Camera-type eye (tissue), 1 donor: ENCODE measurements at places on chromosomes 4 and X. TPM values are rescaled to one million over a fixed set of nuclear protein-coding genes. Genes with fewer than 3 reads are reported as not detected.

The JAKMIP1 gene
- total RNA-seq: 4.6 TPM

The PCYT1B gene
- 30.8 TPM for total RNA-seq

The SORBS2 gene
- total RNA-seq: 185 TPM

The HSD17B13 gene
- 0.27 TPM for total RNA-seq

The CFAP47 gene
- total RNA-seq: 8.7 TPM

The COL25A1 gene
- 65.3 TPM for total RNA-seq

The ZFX gene
- 128 TPM for total RNA-seq

The DDX53 gene
- not detected for total RNA-seq

The SPARCL1 gene
- 261 TPM for total RNA-seq

The CACNA1F gene
- total RNA-seq: 27.9 TPM

The ZNF595 gene
- 42.6 TPM for total RNA-seq

The TLR8 gene
- total RNA-seq: 0.49 TPM

The HTR2C gene
- 0.49 TPM for total RNA-seq

The APOOL gene
- total RNA-seq: 17.0 TPM

The FRG2 gene
- not detected for total RNA-seq

The PROM1 gene
- 298 TPM for total RNA-seq

The TFDP3 gene
- total RNA-seq: not detected

The NDP gene
- 13.5 TPM for total RNA-seq

The IBSP gene
- total RNA-seq: not detected

The INTU gene
- total RNA-seq: 48.4 TPM

The GLRA2 gene
- total RNA-seq: 13.6 TPM

The FAM184B gene
- 20.3 TPM for total RNA-seq

The MAGEB17 gene
- not detected for total RNA-seq

The NSG1 gene
- total RNA-seq: 54.9 TPM

The GPRASP3 gene
- total RNA-seq: 24.7 TPM

The ERVMER34-1 gene
- total RNA-seq: 0.60 TPM

The OTUD5 gene
- 35.0 TPM for total RNA-seq

The UBE2K gene
- total RNA-seq: 48.4 TPM

The TMPRSS11F gene
- total RNA-seq: not detected

The SLC7A11 gene
- 7.1 TPM for total RNA-seq

The RAB9B gene
- total RNA-seq: 18.5 TPM

The GRID2 gene
- total RNA-seq: 19.8 TPM

The GPM6B gene
- 321 TPM for total RNA-seq

The SLITRK4 gene
- 16.2 TPM for total RNA-seq

The MAGEA10 gene
- total RNA-seq: not detected

The XPNPEP2 gene
- total RNA-seq: 2.7 TPM
